Stimulated activated naive CD4-positive, alpha-beta T cell treated with Interleukin-2 at 50 U/mL for 16 hours (primary cell): ENCODE measurements at places on chromosomes 13 and 19.

- no peak for DNase-seq
Observed at GRCh38 chr13:76707360-76707759, 178.8 kb downstream of the KCTD12 start.

DNA sequence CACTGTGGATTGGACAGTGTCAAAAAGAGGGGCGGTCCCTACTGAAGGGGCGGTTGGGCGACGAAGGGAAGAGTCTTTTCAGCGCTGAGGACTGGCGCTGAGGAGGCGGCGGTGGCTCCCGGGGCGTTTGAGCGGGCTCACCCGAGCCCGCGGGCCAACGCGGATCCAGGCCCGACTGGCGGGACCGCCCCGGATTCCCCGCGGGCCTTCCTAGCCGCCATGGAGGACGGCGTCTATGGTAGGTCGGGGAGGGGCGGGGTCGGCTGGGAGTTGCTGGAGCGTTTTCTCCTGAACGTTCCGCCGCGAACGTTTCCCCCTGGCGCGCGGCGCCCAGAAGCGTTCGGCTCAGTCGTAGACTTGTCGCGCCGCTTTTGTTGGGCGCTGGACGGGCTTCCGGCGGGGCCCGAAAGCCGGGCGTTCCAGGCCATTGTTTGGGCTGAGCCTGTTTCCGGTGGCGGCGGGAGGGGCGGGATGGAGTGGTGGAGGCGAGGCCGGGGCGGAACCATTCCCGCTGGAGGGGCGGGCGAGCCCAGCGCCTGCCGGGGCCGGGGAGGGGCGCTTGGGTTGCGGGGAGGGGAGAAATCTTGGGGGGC is at the start of gene CYTH2:
TSS of gene CYTH2 (plus strand) at position 81 of the 593 bp plus-strand sequence. CDS start at position 220, 139 bp downstream.
- DNase-seq, result peak; percentile 65

DNA sequence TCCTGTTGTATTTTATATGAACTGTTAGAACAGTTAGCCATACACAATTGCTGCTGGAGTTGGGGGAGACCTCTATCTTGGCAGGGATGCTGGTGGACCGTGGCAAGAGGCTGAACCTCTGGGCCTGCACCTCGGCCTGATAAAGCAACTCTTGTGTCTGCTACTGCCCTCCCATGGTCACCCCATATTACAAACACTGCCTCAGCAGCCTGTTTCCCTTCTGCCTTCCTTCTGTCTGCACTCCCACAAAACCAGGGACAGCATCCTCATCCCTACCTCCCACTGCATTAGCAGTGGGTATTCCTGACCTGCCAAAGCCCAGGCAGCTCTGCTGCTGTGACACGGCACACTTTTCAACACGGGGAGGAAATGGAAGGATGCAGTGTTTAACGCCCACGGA is 456.4 kb downstream of the FGF14 start:
- no peak for DNase-seq

DNA sequence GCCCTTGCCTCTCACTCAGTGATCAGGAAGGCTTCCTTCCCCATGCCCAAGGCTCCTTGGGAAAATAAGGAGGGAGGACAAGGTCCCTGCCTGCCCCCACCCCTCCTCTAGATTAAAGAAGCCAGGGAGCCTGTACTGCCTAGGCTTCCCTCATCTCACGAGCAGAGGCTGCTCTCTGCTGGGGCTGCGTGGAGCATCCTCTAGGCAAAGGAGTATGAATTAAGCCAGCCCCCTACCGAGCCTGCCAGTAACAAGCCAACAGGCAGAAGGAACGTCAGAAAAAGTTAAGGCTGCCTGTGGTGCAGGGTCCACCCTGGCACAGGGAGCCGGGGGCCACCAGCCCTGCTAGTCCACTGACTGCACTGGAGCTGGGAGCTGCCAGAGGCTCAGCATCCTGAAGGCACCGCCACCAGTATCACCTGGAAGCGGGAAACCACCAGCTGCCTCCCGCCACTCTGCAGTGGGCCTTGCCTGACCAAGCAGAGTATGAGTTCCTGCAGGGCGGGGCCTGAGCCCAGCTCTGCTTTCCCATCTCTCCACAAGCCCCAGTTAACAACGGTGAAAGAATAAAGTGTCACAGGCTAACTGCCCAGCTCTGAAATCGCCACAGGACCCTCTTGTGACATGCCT is 6.8 kb downstream of the NAPA start:
- no peak for DNase-seq

DNA sequence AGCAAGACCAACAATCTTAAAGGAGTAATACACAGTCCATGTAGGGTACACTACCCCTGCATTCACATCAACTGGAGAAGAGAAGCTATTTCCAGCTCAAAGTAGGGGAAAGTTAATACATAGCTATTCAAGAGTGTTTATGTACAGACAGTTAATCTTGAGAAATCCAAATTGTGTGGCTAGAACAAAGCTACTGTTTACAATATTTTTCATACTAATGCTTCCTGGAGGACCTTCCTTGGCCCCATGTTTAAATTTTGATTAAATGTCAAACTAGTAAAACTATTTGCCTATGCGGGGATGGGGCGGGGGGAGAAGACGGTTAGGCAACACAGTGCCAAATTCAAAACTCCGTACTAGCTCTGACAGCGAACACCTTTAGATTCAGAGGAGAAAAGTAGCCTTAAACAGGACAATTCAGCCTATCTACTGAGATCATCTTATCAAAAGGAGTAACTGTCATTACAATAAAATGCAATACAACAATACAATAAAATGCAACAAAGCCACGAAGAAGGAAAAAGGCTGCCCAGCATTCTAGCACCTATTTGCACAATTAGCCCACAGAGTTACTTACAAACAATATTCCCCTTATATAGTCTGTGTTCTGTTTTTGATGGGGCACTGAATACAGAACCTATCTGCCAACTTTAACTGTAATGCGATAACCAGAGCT is 29.1 kb downstream of the BRD4 start:
- DNase-seq, result no peak

DNA sequence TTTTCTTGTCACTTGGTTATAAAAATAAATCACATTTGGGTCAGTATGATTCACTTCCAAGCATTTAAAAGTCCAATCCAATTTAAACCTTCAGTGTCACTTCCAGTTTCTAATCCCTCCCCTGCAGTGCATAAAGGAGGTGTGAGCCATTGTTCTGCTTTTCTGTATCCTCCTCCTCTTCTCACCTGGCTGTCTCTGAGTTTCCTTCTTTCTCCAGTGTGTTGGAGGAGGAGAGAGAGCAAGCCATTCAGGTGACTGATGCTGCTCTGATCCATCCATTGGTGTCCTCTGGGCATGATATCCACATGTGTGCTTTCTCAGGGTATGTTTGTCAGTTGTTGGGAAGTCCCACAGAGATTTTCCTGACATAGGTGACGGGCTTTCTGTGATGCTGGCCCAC is 1.2 kb downstream of the NUDT15 start:
- no peak for DNase-seq

- DNase-seq, result no peak
Observed at GRCh38 chr13:41244556-41244955, 18.8 kb downstream of the MTRF1 start.

DNA sequence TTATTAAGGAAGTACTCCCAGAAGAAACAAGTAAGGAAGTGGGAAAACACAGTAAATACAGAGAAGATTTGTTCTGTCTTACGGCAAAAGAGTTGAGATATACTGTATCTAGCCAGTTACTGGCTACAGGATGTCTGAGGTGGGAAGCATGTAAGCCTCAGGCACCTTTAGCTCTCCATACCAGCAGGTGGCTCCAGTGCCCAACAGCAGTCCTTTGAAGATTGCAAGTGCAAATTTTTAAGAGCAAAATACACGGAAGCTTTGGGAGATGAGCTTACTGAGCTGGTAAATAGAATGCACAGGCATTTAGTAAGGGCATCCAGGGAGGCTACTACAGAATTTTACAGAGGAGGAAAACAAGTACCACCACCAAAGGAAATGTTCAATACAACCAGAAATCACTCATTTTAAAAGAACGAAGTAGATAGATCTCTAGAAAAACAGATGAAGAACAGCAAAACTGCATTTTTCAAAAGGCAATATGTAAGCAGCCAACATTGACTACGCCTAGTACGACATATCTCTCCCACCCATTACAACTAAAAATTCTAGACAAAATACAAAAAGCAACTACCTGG is 57.9 kb upstream of the VSTM2B start:
- DNase-seq, result no peak

DNA sequence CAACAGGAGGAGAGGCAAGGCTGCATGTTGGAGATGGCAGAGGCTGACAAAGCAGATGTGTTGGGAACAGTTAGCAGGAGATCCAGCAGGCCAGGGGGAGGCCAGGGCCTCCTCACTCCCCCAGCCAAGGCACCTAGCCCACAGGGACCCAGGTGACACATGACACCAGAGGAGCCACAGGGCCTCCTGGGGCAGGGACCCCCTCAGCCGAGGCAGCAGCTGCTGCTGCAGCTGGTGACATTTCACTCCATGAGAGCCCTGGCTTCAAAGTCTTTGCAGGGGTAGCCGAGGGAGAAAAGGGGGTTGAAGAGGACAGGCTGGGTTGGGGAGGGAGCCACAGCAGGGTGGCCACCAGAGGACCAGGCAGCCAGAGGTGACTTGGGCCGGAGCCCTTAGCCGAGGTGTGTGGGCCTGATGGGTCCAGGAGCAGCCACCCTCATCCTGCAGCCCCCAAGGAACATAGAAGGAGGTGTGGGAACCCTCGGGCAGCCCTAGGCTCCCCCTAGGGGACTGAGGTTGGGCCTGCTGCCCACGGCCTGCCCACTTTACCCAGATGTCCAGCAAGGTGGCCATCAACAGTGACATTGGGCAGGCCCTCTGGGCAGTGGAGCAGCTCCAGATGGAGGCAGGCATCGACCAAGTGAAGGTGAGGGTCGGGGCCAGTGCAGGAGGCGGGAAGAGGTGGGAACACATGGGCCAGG is at the start of gene GNG14:
TSS of gene GNG14 (plus strand) at position 503 of the 701 bp plus-strand sequence. CDS start at position 554, 51 bp downstream.
- DNase-seq, result no peak

- no peak for DNase-seq
Observed at GRCh38 chr19:56176881-56177280, 1.1 kb downstream of the GALP start.

DNA sequence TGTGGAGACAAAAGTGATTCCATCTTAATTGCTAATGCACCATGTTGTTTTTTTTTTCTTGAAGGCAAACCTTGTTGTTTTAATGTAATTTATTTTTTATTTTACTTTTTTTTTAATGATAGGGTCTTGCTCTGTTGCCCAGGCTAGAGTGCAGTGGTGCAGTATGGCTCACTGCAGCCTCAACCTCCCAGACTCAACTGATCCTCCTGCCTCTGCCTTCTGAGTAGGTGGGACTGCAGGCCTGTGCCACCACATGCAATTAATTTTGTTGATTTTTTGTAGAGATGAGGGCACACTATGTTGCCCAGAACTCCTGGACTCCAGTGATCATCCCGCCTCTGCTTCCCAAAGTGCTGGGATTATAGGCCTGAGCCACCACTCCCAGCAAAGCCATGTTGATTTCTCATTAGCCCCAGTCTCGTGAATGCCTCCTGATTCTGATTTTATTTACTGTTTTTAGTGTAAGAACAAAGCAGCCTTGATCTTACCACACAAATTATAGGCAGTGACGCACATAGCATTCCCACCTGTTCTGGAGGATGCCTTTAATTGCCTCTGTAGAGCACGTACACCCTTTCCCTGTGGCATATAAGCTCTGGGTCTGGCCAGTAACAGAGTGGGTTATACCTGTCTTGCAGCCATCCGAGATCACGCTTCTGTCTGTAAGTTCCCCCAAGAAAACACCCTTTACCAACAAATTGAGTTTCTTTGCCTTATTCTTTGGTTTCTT is 150.4 kb downstream of the GGACT start:
- no peak for DNase-seq

- no peak for DNase-seq
Observed at GRCh38 chr13:111614009-111614408, 293.6 kb downstream of the TEX29 start.

GRCh38 chr19:35166100-35167063 is 11.8 kb downstream of the FXYD5 start:
- no peak for DNase-seq

DNA sequence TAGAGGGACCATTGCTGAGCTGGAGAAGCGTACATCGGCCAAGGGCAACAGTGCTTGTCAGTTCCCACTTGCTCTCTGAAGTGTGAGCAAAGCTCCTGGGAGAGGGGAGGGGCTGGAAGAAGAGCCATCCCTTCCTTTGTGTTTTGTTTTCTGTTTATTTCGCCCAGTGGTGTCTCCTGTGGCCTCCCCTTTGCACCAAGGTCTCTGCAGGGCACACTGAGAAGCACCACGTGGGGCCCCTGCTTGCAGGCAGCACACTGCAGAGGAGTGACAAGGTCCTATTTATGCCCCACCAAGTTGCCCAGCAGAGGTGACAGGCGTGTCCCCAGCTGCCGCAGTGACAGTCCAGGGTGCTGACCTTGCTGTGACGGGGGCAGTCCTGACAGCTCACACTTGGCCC is 24.0 kb downstream of the GRIN2D start:
- no peak for DNase-seq

DNA sequence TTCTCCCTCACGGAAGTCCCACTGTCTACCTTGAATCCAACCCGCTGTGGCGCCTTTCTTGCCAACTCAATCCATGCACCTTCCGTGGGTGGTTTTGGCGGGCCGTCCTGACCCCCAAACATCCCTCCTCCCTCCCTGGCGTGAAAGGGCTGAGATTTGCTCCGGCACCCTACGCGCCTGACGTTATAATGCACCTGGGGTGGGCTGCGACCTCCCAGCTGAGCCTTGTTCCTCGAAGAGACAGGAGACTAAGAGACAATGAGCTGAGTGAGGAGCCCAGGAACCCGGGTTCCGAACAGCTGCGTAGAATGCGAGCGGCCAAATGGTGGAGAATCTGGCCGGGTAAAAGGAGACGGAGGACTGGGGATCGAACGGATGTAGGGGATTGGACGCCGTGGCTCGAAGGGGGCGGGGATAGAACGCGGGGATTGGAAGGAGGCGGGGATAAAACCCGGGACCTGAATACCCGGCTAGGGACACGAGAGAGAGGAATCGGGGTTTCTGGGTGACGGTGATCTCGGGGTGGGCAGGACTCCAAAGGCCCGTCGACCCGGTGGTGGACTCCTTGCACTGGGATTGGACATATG is at the start of gene CPT1C:
TSS of gene CPT1C (plus strand) at position 461 of the 587 bp plus-strand sequence. CDS start 1,137 bp downstream, outside the sequence.
- DNase-seq, result peak; percentile 48

GRCh38 chr13:29496241-29496712 is 99.2 kb downstream of the SLC7A1 start:
- DNase-seq, result no peak

DNA sequence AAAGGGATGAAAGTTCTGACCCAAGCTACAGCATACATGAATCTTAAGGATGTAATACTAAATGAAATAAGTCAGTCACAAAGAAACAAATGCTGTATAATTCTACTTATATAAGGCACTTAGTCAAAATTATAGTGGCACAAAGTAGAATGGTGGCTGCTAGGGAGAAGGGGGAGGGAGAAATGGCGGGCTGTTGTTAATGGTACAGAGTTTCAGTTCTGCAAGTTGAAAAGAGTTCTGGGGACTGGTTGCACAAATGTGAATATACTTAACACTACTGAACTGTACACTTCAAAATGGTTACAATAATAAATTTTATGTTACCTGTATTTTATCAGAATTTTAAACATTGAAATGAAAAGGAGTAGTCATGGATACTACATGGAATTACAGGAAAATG is 48.9 kb upstream of the CLDN10 start:
- no peak for DNase-seq
